ENCODE measurements at places on chromosomes 1 and 21. TPM values are rescaled to one million over a fixed set of nuclear protein-coding genes. Genes with fewer than 3 reads are reported as not detected.

DFFA gene
- 23.5 TPM for total RNA-seq

TPTE gene
- not detected for total RNA-seq

KRTAP10-12 gene
- not detected for total RNA-seq

PLA2G2D gene
- not detected for total RNA-seq

HJV gene
- 111 TPM for total RNA-seq

BEND5 gene
- total RNA-seq, result 17.5 TPM

FAM177B gene
- total RNA-seq, result 0.41 TPM

PLA2G5 gene
- not detected for total RNA-seq

NECTIN4 gene
- 18.0 TPM for total RNA-seq

ZMPSTE24 gene
- 51.1 TPM for total RNA-seq

C1QB gene
- 18.5 TPM for total RNA-seq

IL23R gene
- total RNA-seq, result not detected

RGL1 gene
- 26.6 TPM for total RNA-seq

FAM72D gene
- total RNA-seq, result 2.3 TPM

IFI44 gene
- total RNA-seq, result 14.7 TPM

CRP gene
- total RNA-seq, result not detected

LYPD8 gene
- not detected for total RNA-seq

BSND gene
- not detected for total RNA-seq

BCAR3 gene
- total RNA-seq, result 22.7 TPM

TEDDM1 gene
- total RNA-seq, result not detected

EPHA8 gene
- not detected for total RNA-seq

LCE1D gene
- total RNA-seq, result not detected

LAMC2 gene
- total RNA-seq, result 11.8 TPM

DNALI1 gene
- 1.6 TPM for total RNA-seq

EVA1B gene
- 25.7 TPM for total RNA-seq

LIN28A gene
- total RNA-seq, result not detected

GATAD2B gene
- total RNA-seq, result 11.2 TPM

GOLT1A gene
- not detected for total RNA-seq

ADAMTS5 gene
- 9.8 TPM for total RNA-seq

SASS6 gene
- 3.9 TPM for total RNA-seq

OR2L13 gene
- total RNA-seq, result not detected

NPHP4 gene
- total RNA-seq, result 7.7 TPM

CFHR3 gene
- 0.51 TPM for total RNA-seq

SPATA45 gene
- not detected for total RNA-seq

VCAM1 gene
- total RNA-seq, result 40.3 TPM

GNAT2 gene
- total RNA-seq, result 0.21 TPM

ZNF669 gene
- 5.4 TPM for total RNA-seq

NR1I3 gene
- not detected for total RNA-seq

MAN1C1 gene
- 8.7 TPM for total RNA-seq

TEX38 gene
- total RNA-seq, result not detected

MPZ gene
- total RNA-seq, result 67.9 TPM

EPHB2 gene
- 21.4 TPM for total RNA-seq

BRINP3 gene
- 0.31 TPM for total RNA-seq

ATP1A2 gene
- 144 TPM for total RNA-seq

CENPL gene
- total RNA-seq, result 12.6 TPM
